Lower lobe of right lung (tissue), 2 donors: ENCODE measurements at places on chromosomes 1 and 21. TPM values are rescaled to one million over a fixed set of nuclear protein-coding genes. Genes with fewer than 3 reads are reported as not detected.

DNA sequence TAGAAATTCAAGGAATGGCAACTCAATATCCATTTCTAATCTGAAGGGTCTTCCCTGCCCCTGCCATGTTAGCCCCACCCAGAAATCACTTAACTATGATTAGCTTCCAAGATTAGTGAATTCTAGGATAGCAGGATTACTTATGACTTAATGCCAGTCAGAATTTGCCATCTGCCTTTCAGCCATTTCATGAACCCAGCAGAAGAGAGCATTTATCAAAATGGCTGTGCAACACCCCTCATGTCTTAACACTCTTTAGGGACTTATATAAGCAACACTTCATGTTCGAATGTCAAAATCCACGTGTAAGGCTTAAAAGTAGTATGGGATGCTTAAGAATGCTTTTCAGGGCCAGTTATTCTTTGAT lies 288.5 kb downstream of the NFIA start:
- no peaks in the 10 kb centered on the region for H3K4me1 ChIP-seq
- H3K27ac ChIP-seq, result no peak overlapping the region
- H3K4me3 ChIP-seq, result no peak overlapping the region
- H3K27me3 ChIP-seq, result no peaks in the 10 kb centered on the region
- no peak for DNase-seq
- H3K36me3 ChIP-seq, result peaks cover 3% of the 10 kb centered on the region

Gene MYBPH
- total RNA-seq, result not detected

- no peak overlapping the region for H3K4me3 ChIP-seq
- no peaks in the 10 kb centered on the region for H3K4me1 ChIP-seq
- H3K27me3 ChIP-seq, result no peaks in the 10 kb centered on the region
- DNase-seq, result no peak
- H3K36me3 ChIP-seq, result peaks cover 34% of the 10 kb centered on the region
- H3K27ac ChIP-seq, result no peak overlapping the region
Measured at GRCh38 chr1:209790286-209791193, 6.2 kb upstream of the C1orf74 start.

DNA sequence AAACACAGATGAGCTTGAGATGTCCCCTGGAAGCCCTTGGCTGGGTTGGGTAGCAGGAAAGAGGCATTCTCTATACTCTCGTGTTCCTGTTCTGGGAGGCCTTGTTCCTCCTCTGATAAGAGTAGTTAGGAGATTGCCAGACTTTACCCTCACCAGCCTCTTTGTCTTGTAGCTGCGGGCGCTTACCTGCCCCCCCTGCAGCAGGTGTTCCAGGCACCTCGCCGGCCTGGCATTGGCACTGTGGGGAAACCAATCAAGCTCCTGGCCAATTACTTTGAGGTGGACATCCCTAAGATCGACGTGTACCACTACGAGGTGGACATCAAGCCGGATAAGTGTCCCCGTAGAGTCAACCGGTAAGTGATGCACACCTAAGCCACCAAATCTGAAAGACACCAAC lies 5.2 kb downstream of the AGO1 start:
- H3K27me3 ChIP-seq, result no peaks in the 10 kb centered on the region
- H3K4me1 ChIP-seq, result peaks cover 38% of the 10 kb centered on the region
- H3K36me3 ChIP-seq, result peaks cover 49% of the 10 kb centered on the region
- no peak overlapping the region for H3K27ac ChIP-seq
- no peak for DNase-seq

Gene AJAP1
- 0.77 TPM for total RNA-seq

Gene TNNI3K
- total RNA-seq, result 1.1 TPM
